ENCODE measurements at places on chromosomes 6 and 20.

DNA sequence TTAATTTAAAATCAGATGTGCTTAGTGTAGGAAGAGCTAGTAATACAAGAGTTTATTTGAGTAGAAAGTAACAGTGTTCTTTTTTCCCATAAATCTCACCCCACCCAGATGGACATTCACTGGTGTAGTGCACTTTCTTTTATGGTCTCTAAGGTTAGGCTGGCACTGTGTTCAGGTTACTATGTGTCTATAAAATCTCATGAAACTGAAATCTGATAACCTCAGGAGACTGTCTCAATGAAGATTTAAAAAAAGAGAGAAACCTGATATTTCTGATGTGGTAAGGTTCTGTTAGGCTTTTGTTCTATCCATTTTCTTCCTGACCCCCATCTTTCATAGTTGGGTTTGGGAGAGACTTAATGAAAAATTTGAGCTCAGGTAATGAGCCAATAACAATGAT lies 101.2 kb upstream of the CLVS2 start:
- DNase-seq: no peak

GRCh38 chr6:57242505-57242904 lies 20.4 kb upstream of the RAB23 start:
- DNase-seq: no peak

GRCh38 chr6:145964948-145965366 lies 799 bp upstream of the SHPRH start:
- DNase-seq: peak; percentile 29

- DNase-seq: no peak
Observed at GRCh38 chr6:46135176-46135575, 5.4 kb downstream of the ENPP4 start.

DNA sequence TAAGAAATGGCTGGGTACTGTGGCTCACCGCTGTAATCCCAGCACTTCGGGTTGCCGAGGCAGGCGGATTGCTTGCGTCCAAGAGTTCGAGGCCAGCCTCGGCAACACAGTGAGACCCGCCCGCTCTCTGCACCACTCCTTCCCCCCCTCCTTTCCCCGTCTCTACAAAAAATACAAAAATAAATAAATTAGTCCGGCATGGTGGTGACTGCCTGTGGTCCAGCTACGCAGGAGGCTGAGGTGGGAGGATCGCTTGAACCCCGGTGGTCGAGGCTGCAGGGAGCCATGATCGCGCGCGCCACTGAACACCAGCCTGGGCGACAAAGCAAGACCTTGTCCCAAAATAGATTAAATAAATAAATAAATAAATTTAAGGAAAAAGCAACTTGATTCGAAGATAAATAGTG lies 448 bp upstream of the RNF114 start:
- DNase-seq: no peak

- DNase-seq: no peak
Observed at GRCh38 chr6:111664565-111665030, 58.9 kb upstream of the TRAF3IP2 start.

DNA sequence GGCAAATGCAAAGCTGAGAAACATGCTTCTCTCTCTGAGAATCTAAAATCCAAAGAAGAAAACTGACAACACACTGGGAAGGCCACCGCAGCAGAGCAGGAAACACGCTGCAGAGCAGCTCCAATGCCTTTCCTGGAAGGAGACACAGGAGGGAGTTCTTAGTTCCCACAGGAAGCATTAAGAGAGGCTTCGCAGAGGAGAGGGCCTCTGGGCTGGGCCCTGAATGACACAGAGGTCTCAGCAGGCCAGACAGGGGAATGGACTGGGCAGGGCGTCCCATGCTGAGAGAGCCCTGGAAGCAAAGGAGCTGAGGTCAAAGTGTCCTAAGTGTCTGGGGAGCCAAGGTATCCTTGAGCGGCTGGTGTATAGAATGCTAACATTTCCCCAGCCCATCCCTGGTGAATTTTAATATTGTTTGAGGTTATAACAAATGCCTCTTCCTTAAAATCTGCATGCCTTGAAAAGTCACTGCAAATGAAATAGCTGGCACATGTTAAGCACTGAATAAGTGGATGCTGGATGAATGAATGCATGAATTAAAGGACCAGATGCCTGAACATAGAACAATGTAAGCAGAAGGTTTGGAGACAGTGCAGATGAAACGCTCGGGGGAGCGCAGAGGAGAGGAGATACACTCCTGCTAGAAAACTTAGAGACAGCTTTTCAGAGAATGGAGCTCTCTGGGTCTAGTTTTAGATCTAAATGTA lies 110.0 kb upstream of the SYNDIG1 start:
- no peak for DNase-seq

DNA sequence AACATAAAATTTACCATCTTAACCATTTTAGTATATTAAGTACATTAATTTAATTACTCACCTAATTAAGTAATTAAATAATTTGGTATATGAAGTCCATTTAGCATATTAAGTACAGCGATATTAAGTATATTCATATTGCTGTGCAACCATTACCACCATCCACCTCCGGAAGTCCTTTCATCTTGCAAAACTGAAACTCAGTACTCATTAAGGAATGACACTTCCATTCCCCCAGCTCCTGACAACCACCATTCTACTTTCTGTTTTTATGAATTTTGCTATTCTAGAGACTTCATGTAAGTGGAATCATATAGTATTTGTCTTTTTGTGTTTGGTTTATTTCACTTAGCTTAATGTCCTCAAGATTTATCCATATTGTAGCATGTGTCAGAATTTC lies 61.1 kb upstream of the GTSF1L start:
- DNase-seq: no peak

GRCh38 chr6:43509984-43510826 lies at the start of gene LRRC73:
Gene LRRC73 (minus strand): TSS chr6:43510346. CDS start chr6:43509785, 561 bp downstream.
- DNase-seq: peak; percentile 86
